ENCODE measurements at places on chromosomes 7 and 10.

GRCh38 chr10:3774814-3775695, 10.0 kb downstream of the KLF6 start:
- peak; percentile 88 for DNase-seq

- DNase-seq: no peak
Measured at GRCh38 chr10:102565793-102566192, 62.0 kb downstream of the SUFU start.

GRCh38 chr7:29337546-29338116, 143.1 kb downstream of the CHN2 start:
- DNase-seq: peak; percentile 2

- peak; percentile 55 for DNase-seq
Measured at GRCh38 chr10:103554488-103555324, 61.2 kb downstream of the NEURL1 start.

DNA sequence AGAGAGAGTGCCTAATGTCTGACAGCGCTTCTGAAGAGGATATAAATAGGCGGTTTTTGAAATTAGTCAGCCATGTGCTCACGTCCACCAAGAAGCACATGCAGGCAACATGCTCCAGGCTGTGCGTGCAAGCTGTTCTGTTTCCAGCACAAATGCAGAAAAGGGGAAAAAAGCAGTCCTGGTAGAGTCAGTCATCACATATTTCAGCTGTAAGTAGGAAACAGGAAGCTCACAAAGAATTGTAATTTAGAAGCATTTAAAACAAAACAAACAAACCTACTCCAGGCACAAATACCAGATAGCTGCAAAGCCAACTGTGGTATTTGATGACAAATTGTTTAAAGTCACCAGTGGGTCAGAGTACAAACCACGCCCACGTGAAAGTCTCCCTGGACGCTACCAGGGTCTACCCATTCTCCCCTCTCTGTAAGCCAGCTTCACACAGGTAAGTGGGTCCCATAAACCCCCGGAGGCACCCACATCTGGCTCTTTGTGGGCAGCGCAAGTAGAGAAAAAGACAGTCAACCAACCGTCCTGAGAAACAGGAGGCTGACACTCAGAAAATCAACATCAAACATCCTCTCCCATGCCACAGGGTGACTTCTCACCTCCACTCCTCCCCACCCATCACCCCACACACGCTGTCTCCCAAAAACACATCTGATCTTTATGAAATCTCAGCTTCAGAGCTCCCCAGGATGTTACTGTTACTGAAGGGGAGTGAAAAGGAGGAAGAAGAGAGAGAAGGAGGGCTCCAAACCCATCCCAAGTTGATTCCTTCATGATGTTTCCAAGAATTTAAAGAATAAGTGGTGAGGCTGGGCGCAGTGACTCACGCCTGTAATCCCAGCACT, 186.4 kb downstream of the FAM107B start:
- peak; percentile 94 for DNase-seq

DNA sequence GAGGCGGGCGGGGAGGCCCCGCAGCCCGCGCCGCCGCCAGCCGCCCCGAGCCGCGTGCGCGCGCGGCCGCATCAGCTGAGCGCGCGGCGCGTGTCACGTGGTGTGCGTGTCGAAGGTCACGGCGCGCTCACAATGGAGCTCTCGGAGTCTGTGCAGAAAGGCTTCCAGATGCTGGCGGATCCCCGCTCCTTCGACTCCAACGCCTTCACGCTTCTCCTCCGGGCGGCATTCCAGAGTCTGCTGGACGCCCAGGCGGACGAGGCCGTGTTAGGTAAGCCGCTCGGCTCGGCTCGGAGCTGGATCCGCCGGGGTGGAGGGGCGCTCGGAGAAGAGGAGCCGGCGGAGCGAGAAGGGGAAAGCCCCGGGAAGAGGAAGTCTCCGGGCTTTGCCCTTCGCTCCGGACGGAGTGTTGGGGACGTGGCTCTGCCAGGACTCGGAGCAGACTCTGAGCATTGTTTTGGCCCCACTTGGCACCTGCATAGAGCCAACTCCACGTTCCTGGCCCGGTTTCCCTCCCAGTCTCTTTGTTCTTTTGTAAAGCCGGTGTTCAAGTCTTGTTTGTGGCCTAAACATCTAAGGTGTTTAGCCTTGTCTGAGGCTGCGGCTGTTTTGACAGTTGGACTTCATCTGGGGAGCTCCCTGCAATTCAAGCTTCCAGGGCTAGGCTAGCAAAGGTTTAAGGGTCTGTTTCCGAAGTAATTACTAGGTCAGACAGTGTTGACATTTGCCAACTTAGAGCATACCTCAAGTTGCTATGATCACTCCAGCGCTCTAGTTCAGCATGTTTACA, at the start of gene COMMD3:
TSS of gene COMMD3 (plus strand) at position 103 of the 790 bp plus-strand sequence. CDS start at position 133, 30 bp downstream.
- peak; percentile 86 for DNase-seq

- DNase-seq: no peak
Measured at GRCh38 chr10:124627866-124628675, 116.1 kb downstream of the FAM53B start.

DNA sequence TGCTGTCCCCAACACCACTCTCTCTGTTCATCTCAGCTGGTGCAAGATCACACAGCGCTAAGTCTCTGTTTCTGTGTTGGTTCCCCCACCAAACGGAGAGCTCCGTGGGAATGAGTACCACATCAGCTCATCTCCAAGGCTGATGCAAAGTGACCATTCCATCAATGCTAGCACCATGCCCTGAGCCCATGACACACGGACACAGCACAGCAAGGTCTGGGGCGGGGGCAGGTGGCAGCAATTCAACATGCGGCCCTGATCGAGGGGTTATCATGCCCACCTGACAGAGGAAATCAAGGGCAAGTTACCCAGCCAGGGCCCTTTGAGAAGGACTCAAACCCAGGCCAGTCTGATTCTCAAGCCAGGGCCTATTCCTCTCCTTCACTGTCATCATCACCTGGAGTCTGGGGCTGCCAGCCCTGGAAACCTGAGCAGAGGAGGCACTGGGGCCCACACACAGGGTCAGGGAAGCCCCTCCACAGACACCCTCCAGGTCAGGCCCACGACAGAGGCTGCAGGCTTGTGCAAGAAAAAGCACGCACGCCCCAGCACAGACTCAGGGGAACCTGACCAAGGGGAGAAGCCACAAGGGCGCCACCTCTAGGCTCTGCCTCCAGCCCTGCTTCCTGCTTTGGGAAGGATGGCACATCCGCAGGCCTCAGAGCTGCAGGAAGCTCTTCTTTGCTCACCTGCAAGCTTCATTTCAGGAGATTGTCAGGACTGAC, 74.8 kb downstream of the GRID1 start:
- no peak for DNase-seq

DNA sequence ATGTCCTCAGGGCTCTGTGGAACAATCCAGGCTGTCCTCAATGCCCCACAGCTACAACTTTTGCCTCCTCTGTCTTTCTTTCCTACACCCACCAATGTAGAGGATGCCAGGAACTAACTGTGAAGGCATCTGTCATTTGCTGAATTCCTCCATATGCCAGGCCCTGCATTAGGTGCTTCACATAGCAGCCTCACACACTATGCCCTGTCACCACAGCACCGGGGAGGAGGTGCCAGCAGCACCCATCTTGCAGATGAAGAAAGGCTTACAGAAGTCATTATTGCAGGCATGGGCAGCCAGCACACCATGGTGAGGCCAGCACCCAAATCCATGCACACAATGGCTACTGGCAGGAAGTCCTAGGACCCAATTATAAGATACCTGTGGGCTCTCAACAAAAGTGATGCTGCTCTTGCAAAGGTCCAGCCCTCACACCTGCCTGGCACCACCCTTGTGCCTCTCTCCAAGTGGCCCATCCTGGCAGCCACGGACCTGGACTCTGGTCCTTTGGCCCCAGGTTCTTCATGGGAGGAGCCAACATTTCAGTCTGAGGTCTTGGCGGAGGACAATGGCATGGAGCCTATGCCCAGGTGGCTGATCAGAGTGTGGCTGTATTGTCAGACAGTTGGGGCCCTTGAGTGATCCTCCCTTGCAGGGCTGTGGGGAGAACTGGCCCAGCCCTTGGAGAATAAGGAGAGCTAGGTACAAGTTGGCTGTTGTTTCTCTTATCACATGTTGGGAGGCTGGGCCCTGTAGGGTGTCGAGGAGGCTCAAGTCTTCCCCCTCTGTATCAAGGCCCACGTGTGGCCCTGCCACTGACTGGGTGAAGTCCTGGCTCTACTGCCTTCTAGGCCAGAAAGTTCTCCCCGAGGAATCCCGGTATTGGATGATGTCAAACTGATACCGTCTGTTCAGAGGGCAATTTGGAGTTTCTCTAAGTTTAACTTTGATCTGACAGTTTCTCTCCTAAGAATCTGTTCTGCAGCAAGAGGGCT, 14.4 kb upstream of the MYL7 start:
- DNase-seq: no peak

- no peak for DNase-seq
Measured at GRCh38 chr10:89683883-89684282, 17.5 kb upstream of the KIF20B start.

- no peak for DNase-seq
Measured at GRCh38 chr7:120695848-120696247, 162.1 kb downstream of the TSPAN12 start.

GRCh38 chr7:16431646-16432424, 10.5 kb upstream of the CRPPA start:
- DNase-seq: peak; percentile 31

GRCh38 chr10:101066896-101067355, 5.1 kb downstream of the KAZALD1 start:
- no peak for DNase-seq

- DNase-seq: peak; percentile 89
Measured at GRCh38 chr7:873367-874002, 2.9 kb upstream of the GET4 start.

- no peak for DNase-seq
Measured at GRCh38 chr7:107007892-107008287, 36.6 kb upstream of the PRKAR2B start.

DNA sequence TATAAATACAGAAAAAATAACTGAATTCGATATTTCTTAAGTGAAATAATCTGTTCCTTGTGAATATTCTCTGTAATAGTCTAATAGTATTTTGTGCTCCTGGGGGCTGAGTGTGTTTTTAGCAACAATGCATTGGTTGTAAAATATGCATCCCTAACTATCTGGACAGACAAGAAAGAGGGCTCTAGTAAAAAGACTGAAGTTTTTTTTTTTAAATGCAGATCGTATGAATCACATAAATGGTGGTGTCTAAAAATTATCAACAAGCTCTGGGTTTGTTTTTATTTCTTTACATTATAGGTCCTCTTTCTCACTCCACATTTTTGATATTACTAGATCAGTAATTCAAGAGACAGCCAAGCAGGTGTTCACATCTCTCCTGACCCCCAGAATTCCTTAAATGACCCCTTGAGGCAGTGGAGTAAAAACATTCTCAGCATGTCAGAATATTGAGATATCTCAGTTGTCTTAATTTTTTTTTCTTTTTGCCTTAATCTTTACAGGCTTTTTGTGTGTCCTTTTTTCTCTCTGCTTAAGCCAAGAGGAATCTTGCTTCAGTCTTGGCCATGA, 18.2 kb downstream of the ARID5B start:
- no peak for DNase-seq

GRCh38 chr7:117711556-117711955, 161.7 kb downstream of the CTTNBP2 start:
- DNase-seq: no peak

DNA sequence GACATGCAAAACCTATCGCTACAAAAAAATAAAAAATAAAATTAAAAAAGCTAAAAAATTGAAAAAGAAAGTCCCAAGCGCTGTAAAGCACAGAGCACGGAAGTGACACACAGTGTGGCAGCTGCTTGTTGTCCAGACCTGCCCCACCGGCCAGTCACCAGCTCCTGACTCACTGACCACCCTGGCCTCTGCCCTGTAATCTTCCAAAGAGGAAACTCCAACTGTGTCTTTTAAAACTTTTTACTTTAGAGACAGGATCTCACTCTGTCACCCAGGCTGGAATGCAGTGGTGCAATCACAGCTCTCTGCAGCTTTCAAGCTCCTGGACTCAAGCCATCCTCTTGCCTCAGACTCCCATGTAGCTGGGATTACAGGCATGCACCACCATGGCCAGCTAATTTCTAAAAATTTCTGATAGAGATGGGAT, 23.6 kb downstream of the GNA12 start:
- peak; percentile 99 for DNase-seq

DNA sequence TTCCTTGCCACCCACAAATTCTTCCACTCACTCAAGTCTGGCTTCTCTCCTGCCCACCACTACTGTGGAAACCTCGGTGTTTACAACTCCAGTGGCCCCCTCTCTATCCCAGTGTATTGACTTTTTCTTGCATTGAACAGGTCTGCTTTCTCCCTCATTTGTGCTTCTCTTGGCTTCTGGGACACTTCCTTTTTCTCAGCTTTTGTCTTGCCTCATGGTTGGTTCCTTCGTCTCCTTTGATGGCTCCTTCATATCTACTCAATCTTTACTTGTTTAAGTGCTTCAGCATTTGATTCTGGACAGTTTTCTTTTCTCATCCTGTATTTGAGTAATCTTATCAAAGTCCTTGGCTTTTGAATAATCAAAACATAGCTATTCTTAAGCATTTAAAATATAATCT, 35.9 kb upstream of the FAM3C start:
- DNase-seq: no peak

DNA sequence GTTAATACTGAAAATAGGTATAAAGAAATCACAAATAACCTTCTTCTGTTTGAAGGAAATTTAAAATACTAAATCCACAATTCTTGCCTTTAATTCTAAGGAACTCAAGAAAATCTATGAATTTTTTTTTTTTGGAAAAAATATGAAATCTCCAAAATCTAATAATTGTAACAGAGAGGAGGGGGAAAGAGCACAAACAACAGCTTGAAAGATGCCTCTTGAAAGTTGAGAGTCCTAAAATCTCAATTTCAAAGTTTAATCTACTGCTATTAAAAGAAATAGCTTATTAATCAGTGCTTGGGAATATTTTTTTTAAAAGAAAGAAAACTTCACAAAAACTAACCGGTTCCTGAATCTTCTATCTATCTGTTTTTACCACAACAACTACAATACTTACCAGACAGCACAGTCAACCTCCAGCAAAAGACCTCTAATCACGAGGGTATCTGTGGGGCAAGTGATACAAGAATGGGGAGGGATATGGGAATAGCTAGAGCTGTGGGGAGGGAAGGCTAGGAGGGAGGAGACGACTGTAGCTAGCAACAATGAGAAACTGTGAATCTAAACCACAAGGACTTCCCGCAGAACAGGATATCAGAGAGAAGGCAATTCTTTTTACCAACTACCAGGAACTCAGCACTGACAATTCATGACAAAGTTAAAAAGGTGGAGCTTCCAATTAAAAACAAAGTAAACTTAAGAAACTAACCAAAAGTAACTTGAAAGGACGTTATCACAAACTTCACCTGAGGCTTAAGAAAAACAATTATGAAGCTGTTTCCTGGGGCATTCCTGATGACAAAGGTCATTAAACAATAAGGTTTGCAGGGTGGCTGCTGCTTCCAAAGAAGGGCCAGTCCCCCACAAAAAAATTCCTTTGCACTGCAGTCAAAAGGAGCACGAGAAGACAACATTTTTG, at the start of gene USP54:
TSS of gene USP54 (minus strand) at position 462 of the 919 bp plus-strand sequence. CDS start 15,684 bp downstream, outside the sequence.
- peak; percentile 61 for DNase-seq
